ENCODE measurements at places on chromosomes 5 and 9.
A peak's percentile ranks its signal among the peaks of the same experiment; 100 is the strongest.

DNA sequence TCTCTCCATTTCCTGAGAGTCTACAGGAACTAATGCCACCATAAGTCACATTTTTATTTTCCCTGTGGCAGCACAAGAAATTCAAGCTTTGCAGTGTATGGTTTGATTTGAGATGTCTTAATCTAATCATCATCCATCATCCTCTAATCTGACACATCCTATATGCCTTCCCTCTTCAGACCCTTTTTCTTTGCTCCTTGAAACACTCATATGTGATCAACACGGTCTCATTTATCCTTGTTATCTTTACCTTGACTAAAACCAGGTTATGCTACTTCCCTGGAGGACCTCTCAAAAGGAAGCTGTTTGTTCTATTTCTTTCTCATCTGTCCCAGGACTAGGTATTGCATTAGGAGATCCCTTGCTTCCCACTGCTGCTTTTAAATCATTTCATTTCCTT is 146.9 kb upstream of the MRPS30 start:
- no peak for DNase-seq

DNA sequence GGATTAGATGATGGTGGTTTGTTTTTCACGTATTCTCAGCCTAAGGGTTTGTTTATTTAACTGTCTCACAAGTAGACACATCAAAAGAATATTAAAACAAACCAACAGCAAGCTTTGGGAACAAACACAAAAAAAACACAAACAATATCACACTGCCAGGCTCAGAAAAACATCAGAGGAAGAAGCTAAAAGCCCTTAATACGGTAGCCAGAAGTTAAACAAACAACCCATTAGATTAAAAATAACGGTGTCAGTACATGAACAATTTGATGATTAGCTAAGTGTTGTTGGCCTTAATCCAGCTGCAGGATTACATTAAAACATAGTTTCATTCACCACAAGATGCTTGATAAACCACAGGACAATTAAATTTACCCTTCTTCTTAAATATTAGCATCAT is 15.9 kb upstream of the DMRT2 start:
- no peak for DNase-seq

DNA sequence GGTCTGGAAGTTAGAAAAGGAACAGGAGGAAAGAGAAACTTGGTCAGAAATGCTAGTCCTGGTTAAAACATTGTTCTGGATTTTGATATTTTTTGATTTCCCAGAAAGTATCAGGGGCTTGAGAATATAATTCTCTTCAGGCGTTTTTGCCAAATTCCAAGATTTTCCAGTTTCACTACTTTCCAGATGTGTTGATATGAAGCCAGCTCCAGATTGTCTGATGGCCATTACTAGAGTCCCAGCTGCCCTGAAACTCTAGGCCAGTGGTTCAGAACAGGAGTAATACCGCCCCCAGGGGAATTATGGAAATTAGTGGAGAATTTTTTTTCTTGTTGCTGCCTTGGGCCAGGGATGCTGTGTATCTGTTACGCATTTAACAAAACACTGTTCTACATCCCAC is 88.6 kb downstream of the KCNN2 start:
- DNase-seq, result no peak

GRCh38 chr9:10703139-10703538 is 90.3 kb upstream of the PTPRD start:
- no peak for DNase-seq

GRCh38 chr9:87292449-87293191 is 205.0 kb upstream of the DAPK1 start:
- no peak for DNase-seq

DNA sequence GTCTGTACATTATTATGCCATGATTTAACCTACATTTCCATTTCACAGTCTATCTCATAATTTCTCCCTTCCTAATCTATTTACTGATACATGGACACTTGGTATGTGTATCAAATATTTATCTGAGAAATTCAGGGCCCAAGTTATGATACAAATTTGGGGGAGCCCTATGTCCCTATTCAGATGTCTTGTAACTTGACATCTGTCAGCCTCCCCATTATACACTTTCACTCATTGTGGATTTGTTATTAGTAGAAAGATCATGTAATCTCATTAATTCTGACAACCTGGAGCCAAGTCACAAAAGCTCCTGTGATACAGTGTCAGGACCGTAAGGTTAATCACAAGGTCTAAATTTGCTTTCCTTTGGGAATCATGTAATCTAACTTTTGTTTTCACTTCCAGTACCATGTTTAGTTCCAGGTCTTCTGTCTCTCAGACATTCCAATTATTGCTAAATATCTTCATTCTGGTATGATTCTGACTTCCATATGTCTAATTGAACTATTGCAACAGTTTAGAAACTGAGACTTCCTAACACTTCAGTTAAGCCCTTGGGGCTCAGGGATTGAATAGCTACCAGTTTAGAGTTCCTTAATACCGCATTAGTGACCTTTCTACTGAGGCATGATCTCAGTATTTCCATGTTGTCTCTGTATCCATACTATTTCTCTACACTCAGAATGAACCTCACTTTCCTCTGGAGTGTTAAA is 182.9 kb upstream of the NUDT12 start:
- no peak for DNase-seq

GRCh38 chr5:180155365-180155926 is 53.6 kb downstream of the RASGEF1C start:
- DNase-seq, result no peak

DNA sequence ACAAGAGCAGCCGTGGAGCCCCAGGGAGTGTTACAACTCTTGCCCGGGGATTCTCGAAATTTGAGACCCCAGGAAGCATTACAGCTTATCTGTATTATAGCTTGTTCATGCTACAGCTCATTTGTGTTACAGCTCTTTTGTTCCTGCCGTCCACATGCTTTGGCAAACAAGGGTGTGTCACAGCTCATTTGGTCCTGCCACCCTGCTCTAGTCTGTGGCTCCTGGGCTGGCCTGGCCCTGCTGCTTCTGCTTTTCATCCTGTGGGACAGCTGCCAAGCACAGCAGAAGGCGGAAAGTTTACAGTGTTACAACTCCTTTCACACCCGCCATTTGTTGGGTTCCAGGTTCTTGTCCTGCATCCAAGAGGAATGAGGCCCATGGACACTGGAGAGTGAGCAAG is 685.0 kb downstream of the SLCO4C1 start:
- no peak for DNase-seq

GRCh38 chr5:92401492-92401891 is 1018.4 kb upstream of the ARRDC3 start:
- DNase-seq, result no peak

GRCh38 chr9:28001096-28001495 is 427.8 kb upstream of the C9orf72 start:
- no peak for DNase-seq

GRCh38 chr9:72592502-72593403 is 71.3 kb downstream of the TMC1 start:
- DNase-seq, result peak; percentile 14

- no peak for DNase-seq
Observed at GRCh38 chr5:101997235-101997634, 298.8 kb downstream of the SLCO4C1 start.

- DNase-seq, result no peak
Observed at GRCh38 chr9:99592834-99593574, 228.7 kb upstream of the NR4A3 start.

- no peak for DNase-seq
Observed at GRCh38 chr9:73872701-73873100, 624.4 kb upstream of the RORB start.

DNA sequence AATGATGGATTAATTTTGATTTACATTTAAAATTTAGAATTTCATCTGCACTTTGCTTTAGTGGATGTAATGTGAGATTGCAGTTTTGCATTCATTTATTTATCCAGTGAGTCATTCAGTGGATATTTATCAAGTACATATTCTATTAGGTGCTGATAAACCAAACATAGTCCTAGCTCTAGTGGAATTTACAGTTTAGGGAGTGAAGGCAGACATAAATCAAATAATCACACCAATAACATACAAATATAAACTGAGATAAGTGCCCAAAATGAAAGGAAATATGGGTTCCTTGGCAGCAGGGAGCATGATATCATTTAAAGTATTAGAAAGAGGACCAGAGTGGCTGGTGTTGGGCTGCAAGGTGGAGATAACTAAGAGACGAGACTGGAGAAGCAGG is 14.7 kb upstream of the NIPBL start:
- DNase-seq, result no peak

DNA sequence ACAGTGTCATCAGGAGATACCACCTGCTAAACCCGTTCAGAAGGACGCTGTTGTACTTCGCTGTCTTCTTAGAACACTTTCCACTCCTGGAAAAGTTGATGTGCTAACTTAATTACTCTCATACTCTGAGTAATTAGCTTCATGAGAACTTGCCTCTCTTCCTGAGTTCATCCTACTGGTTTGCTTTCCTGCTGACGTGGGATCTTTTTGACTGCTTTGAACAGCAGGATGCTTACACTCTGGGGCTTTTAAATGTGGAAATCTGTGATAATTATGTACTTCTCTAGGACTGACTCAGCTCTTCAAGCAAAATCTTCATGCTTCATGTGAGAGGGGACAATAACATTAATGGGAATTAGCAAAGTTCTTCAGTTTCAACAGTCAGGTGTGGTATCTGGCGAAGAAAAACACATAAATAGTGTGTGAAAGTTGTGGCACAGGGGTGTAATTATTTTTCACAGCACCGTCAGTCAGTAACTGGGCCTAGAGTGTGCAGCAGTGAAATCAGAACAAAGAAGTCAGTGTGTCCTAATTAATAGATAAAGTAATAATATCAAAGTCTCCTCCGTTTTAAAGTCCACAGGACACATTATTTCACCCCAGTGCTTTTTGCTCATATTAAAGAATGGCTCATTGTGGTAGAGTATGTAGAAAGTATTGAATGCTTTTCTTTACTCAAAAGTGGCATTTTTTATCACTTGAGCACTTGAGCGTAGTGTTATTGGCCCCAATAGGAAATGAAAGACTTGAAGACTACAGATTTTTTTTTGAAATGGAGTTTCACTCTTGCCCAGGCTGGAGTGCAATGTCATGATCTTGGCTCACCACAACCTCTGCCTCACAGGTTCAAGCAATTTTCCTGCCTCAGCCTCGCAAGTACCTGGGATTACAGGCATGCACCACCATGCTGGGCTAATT is 140.9 kb upstream of the DMRT1 start:
- no peak for DNase-seq

GRCh38 chr5:55159763-55160492 is at the start of gene GPX8:
TSS of gene GPX8 (plus strand) at chr5:55160171. CDS start at chr5:55160193, 22 bp downstream.
- no peak for DNase-seq

DNA sequence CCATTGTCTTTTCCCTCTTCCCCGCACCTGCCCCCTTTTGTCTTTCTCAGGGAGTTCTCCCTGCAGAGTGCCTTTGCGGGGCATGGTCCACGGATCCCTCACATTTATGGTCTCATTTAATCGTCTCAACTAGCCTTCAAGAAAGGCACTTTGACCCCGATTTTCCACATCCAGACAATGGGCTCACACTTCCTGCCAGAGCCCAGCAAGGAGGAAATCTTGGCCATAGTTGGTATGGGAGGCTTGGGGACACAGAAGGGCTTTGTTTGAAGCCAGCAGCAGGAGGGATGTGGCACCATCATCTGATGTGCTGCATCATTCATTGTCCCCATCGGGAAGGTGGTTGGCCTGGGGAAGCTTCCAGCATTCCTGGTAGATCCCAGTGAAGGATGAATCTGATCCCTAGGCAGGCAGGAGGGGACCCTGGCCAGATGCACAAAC is 24.9 kb downstream of the GSN start:
- no peak for DNase-seq

GRCh38 chr9:86329649-86330048 is 24.6 kb downstream of the TUT7 start:
- DNase-seq, result no peak

DNA sequence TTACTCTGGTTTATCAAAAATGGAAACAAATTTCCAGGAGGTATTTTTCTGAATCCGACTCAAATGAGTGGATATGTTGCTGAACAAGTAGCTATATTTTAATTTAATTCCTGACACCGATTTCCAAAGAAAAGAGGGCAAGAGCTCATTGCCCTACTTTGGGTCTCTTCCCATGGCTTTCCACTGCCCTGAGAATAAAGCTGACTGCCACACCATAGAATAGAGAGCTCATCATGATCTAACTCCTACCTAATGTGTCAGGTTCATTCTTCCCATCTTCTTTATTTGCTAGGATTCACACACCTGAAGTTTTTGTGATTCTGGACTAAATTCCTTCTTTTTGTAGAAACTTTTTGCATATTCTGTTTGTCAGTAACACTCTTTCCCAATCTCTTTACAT is 792.1 kb downstream of the DTWD2 start:
- no peak for DNase-seq

DNA sequence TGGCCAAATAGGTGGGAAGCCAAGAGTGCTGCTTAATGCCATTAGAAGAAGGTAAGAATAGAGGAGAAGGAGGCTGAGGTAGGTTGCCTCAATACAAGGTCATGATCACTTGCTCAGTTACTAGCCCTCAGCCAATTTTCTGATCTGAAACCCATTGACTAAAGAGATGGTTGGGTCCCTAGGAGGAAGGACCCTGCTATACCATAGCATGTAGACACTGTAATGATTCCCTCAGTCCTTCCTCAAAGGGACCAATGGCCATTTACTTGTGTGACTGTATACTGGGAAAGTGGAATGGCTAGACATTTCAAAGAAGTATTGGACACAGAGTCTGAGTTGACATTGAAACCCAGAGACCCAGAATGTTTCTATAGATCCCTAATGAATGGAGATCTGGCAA is 108.5 kb upstream of the MAP1B start:
- DNase-seq, result no peak

DNA sequence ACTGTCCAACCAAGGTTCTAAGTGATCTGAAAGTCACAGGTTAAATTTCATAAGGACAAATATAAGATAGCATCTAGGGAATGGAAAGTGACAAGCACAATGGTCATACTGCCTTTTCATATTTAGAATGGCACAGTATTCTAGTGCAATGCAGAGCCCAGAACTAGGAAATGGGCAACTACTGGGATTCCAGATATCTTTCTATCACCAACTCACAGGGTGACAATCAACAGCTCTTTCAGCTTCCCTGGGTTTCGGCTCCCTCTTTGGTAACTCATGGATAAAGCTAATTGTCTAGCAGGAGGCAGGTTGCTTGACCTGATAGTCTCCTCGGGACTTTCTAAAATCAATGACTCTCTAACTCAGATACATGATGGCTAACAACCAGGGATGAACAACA is 60.4 kb downstream of the NR3C1 start:
- DNase-seq, result no peak

DNA sequence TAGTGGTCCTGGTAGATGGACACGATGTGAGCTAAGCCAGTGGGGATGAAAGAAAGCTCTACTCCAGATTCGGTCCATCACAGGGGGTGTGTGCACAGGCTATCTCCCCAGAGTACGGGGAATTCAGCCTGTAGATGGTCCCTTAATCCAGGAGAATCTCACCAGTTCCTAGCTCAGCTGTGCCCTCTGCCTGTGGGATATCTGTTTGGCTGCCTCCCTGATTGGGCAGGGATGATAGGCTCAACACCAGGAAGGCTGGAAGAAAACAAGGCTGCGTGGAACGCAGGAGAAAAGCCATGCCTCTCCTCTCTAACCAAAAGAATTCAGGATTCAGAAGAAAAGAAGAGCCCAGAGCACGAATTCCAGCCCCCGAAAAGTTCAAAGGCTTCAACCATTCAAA is 40.9 kb downstream of the VLDLR start:
- no peak for DNase-seq

Data from activated T-cell treated with anti-CD3 and anti-CD28 coated beads for 4 hours (primary cell).